GM12878 (cell line): ENCODE measurements at places on chromosomes 11 and 22. TPM values are rescaled to one million over a fixed set of nuclear protein-coding genes. Genes with fewer than 3 reads are reported as not detected.

Gene OR5M11
- not detected in 2 replicates for total RNA-seq

Gene XKR3
- not detected in 2 replicates for total RNA-seq

Gene NLRX1
- 18.5 and 20.5 TPM in 2 replicates for total RNA-seq

- H3K4me3 ChIP-seq = no peak overlapping the region
- peaks cover 8% of the 10 kb centered on the region for H3K4me1 ChIP-seq
- H3K27me3 ChIP-seq = no peaks in the 10 kb centered on the region
- DNase-seq = no peak
- no peak overlapping the region for H3K27ac ChIP-seq
- H3K36me3 ChIP-seq = no peaks in the 10 kb centered on the region
These were observed 4.1 kb downstream of the ST3GAL4 start for GRCh38 chr11:126359431-126360048.

DNA sequence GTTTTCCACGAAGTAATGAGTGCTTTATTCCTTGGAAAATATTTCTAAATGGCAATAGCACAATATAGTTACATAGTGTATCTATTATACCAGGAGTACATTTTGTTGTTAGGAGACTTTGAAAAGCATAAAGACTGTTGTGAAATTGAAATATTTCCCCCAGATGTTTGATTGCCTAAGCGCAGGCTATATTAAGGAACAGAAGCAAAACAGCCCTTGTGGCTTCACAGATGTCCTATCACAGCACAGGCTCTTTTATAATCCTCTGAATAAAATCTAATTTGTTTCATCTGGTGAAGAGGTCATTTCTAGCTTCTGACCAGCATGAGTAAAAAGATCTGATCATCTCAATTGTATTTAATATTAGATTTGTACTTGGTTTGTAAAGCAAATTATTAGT lies 48.2 kb downstream of the BSX start:
- no peaks in the 10 kb centered on the region for H3K36me3 ChIP-seq
- no peaks in the 10 kb centered on the region for H3K4me1 ChIP-seq
- no peaks in the 10 kb centered on the region for H3K27me3 ChIP-seq
- no peak overlapping the region for H3K27ac ChIP-seq

DNA sequence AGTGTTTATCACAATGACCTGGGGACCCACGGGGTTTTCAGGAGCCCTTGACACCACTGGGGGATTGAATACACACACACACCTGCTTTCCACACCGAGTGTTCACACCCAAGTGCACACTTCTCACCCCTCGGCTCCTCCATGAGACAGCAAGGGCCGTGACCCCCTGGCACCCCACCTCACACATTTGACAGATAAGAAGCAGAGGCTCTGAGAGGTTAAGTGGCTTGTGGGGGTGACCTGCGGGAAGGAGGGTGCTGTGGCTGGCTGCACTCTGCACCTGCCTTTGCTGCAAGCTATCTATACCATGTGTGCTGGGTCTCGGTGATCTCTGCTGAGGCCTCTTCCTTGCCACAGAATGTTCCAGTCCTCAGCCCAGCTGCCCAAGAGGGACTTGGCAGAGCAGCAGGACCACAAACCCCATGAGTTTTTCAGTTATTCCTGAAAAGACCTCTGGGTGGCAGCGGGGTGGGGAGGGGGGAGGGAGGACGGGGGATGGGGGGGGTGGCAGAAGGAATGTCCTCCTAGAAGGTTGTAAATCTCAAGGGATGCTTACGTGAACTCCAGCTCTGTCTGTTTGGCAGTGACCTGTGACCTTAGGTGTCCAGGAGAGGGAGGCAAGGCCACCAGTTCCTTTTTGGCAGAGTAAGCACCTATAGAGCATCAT lies 47.9 kb upstream of the RFPL3 start:
- no peaks in the 10 kb centered on the region for H3K27me3 ChIP-seq
- no peaks in the 10 kb centered on the region for H3K36me3 ChIP-seq
- H3K27ac ChIP-seq = no peak overlapping the region
- H3K4me3 ChIP-seq = no peak overlapping the region
- no peaks in the 10 kb centered on the region for H3K4me1 ChIP-seq

DNA sequence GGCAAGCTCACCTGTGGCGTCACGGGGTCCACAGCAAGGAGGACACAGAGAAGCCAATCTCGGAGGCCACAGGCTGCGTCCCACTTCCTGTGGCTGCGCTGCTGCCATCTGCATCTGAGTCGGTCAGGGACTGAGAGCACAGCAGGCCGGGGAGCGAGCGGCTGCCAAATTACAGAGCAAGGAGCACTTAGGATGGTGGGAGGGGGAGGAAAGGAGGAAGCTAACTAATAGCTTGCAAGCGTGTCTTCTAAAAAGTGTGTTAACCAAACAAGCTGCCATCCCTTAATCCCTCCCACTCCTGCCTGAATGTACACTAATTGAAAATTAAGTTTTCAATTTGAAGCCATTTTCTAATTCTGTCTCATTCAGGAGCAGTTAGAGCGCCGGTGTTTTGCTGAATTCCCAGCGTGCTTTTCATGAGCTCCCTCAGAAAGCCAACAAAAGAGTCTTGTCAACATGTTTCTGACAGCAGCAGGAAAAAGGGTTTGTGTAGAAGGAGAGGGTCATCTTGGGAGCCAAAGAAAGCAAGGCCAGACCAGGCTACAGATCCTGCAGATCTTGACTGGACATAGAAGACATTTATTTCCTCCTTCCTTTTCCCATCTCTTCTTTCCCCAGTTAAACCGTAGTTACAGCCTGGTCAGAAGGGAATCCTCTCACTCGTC lies 42.4 kb upstream of the API5 start:
- DNase-seq = no peak
- no peaks in the 10 kb centered on the region for H3K36me3 ChIP-seq
- H3K27ac ChIP-seq = no peak overlapping the region
- no peaks in the 10 kb centered on the region for H3K4me1 ChIP-seq
- H3K4me3 ChIP-seq = no peak overlapping the region
